ENCODE measurements at places on chromosomes 3 and 15.

- no peak for DNase-seq
These were observed 91.0 kb downstream of the XXYLT1 start for GRCh38 chr3:195179776-195180489.

DNA sequence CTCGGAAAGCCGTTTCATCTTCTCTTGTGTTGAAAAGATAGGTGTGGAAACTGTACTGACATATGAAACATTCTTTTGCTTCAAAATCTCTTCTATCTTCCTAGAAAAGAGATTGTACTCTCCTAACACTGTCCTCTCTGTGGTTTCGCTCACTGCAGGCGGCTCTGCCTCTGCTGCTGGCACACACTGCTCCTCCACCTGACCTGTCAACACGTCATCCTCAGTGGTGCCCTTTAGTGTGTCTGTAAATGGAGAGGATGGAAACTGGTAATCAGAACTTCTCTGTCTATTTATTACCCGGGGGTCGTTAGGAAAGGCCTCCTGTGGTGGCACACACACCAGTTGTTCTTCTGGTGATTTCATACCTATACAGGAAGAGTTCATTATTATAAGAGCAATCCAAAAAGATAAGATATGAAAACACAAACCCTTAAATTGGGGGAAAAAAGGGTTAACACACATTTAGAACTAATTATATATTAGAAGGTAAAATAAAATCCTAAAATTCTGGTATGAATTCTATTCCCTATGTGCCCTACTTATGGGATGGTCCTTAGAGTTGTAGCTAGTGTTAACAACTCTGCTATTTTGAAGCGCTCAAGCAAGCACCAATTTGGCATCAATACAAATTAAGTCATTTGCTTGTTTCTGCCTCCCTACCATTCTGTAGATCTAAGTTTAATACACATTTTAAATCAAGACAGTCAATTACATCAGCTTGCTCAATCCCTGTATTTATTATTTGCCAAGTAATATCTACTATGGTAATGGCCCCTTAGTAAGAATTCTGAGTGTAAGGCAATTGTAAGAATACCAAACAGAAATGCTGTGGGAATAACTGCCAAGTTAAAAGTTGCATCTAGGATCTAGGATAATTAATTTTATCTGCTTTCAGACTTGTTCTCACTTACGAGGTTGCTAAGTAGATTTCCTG, 49.2 kb downstream of the TASOR start:
- DNase-seq: no peak

DNA sequence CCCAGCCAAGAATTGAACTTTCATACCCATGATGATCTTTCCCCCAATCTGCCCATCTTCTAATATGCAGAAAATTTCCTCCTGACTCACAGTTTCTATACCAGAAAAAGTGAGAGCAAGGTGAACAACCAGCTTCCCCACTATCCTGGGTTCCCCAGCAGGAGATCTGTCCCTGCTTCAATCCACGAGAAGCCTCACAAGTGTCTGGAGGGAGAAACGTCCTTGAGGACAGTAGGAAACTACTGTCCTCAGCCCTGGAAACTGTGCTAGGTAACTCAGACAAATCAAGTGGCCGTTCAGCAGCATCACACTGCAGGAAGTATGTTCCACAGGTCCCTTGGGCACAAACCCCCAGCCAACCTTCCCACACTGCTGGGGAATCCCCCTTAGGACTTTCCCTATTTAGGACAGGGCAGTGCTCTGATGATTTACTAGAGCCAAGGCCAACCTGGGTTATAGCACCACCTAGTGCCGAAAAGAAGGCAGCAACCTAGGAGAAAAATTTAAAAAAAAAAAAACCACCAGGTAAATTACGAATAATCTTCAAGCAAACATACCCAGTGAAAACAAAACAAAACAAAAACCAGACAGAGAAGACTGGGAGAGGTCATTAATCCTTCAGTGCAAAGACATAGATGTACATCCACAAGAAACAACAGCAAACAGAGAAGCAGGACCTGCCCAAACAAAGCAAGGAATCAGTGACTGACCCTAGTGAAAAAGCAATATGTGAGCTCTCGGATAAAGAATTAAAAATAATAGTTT, 36.0 kb downstream of the MORC1 start:
- DNase-seq: peak; percentile 53

GRCh38 chr3:105809208-105809888, 59.5 kb downstream of the CBLB start:
- no peak for DNase-seq

- DNase-seq: no peak
These were observed 53.5 kb upstream of the CCDC54 start for GRCh38 chr3:107323723-107324122.

GRCh38 chr15:72845981-72846383, 62.4 kb upstream of the ADPGK start:
- DNase-seq: no peak

DNA sequence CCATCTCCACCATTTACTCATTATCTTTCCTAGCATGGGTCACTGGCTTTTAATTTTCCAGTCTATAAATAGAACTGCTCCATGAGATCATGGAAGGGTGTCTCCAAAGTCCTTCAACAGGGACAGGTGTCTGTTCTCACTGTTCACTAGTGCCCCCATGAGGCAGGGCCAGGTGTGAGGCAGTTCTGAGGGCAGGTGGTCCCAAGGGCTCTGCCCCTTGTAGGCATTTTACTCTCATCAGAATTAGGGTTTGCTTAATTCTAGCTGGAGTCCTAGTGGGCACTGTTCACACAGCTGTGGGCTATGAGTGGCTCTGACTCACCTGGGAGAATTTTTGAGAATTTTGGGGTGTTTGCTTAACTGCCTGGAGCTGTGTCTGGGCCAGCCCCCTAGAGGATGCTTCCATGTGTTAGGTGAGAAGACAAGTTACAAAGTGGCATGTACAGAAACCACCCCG, 248.0 kb upstream of the LYSMD4 start:
- peak; percentile 45 for DNase-seq

GRCh38 chr15:38406436-38406835, 47.5 kb upstream of the FAM98B start:
- peak; percentile 13 for DNase-seq

- DNase-seq: peak; percentile 32
These were observed 30.6 kb upstream of the GPR160 start for GRCh38 chr3:170007031-170007663.

GRCh38 chr3:151093905-151094304, 8.4 kb downstream of the MED12L start:
- DNase-seq: no peak

DNA sequence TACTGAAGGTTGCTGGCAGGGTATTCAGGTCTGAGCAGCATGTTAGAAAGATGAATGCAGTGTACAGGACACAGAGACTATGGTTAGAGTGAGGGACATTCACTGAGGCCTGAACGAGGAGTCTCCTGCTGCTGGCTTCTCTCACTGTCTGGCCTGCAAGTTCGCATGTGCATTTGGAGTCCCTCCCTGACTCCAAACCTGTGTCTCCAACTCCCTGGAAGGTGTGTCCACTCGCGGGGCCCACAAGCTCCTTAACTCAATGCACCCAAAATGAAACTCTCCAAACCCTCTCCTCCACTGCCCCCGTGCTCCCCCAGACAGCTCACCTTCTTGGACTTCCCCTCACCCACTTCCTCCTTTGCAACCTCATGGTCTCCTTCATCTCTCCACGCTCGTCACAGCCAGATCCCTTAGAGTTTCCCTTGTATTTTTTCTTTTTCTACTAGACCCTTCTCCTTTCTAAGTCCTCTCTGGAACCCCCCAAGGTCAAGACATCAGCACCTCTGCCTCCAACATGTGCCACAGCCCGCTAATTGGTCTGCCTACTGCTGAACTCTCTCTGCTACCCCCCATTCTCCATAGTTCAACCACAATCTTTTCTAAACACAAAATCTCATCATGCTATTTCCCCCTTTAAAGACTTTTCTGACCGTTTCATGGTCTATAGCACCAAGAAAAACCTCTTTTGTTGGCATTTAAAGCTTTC, 58.3 kb downstream of the HES1 start:
- no peak for DNase-seq

- DNase-seq: peak; percentile 40
These were observed 162.9 kb upstream of the PDZRN3 start for GRCh38 chr3:73787620-73788019.

DNA sequence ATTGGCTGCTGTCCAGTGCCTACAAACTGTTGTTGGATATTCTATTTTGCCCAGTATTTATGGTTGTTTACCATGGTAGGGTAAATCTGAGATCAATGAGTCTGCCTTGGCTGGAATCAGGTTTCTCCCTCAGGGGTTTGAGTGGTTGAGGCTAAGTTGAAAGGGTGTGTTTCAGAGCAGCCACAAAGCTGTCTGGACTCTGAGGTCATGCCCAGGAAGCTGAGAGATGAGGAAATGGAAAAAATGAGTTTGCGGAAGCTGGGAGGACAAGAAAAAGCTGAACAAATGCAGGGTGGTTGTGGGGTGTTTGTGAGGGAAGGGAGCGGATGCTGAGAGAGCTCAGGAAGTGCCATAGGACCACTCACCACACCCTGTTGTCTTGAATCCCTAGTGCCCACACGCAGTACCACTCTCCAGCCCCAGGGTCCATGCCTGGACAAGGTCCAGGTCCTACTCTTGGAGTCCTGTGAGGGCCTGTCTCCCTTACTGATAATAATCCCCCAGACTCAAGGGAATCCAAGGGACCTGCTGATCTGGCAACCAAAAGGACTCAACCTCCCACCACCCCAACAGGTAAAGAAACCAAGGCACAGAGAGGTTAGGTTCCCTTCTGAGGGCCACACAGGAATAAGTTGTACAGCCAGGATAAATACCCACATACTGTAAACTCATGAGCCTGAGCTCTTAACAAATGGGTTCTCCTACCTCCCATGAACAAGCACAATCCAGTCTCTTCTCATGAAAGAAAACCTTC, 81.6 kb downstream of the PPCDC start:
- DNase-seq: peak; percentile 99

- DNase-seq: no peak
These were observed 98.0 kb downstream of the ATP10A start for GRCh38 chr15:25764980-25765735.

- no peak for DNase-seq
These were observed 563.2 kb downstream of the GBE1 start for GRCh38 chr3:81198216-81198615.

DNA sequence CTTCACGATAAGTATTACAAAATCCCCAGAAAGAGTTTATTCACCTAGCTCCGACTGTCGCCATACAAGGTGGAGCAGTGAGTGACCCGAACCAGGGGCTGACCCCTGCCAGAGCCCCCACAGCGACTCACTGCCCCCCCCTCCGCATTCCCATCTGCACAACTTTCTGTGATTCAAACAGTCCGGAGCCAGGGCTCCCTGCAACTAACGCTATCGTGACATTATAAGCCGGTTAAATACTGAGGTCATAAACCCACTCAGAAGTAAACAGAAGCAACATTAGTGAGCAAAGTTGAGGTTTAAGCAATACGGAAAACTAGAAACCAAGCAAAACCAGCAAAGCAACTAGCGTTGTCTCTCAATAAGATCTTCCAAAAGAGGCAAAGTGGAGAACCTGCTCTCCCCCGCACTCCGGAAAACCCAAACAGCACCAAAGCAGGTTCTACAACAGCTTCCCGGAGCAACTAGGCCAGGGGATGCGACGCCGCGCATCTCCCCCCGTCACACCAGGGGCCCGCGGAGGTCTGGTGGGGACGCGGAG, 642 bp downstream of the SCAP start:
- DNase-seq: peak; percentile 34

- no peak for DNase-seq
These were observed 54.3 kb downstream of the LMCD1 start for GRCh38 chr3:8555725-8556472.

- DNase-seq: peak; percentile 18
These were observed 477.7 kb downstream of the ZBBX start for GRCh38 chr3:166902374-166902773.

DNA sequence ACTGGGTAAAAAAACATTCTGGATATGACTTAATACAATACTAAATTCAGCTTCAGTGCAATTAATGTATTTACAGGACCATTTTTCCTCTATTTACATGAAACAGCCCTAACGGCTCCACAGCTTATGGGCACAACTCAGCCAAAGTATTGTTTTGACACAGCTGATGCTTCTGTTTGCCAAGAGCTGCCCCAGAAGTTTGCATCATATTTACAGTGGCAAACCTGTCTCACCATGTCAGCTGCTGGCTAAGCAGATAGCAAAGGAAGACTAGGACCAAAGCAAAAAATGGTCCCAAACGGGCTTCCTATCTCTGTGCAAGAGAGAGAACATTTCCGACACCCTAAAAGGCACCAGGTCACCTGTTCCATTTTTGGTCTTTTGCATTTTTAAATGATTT, 94.5 kb downstream of the ADAMTS9 start:
- no peak for DNase-seq

- peak; percentile 21 for DNase-seq
These were observed 2.0 kb upstream of the RPUSD2 start for GRCh38 chr15:40567111-40567510.

GRCh38 chr15:74383286-74383685, 15.8 kb upstream of the CYP11A1 start:
- DNase-seq: no peak

DNA sequence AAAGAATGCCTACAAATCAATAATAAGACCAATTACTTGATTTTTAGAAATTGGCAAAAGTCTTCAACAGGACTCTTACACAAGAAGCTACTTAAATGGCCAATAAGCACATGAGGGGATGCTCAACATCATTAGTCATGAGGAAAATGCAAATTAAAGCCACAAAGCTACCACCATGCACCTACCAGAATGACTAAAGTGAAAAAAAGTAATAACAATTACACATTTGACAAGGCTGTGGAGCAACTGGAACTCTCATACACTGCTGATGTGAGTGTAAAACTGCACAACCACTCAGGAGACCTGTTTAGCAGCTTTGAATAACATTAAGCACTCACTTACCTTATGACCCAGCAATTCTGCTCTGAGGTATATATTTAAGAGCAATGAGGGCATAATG, 68.4 kb downstream of the PPCDC start:
- DNase-seq: peak; percentile 63

- no peak for DNase-seq
These were observed 298.3 kb upstream of the TBL1XR1 start for GRCh38 chr3:177495566-177495965.

DNA sequence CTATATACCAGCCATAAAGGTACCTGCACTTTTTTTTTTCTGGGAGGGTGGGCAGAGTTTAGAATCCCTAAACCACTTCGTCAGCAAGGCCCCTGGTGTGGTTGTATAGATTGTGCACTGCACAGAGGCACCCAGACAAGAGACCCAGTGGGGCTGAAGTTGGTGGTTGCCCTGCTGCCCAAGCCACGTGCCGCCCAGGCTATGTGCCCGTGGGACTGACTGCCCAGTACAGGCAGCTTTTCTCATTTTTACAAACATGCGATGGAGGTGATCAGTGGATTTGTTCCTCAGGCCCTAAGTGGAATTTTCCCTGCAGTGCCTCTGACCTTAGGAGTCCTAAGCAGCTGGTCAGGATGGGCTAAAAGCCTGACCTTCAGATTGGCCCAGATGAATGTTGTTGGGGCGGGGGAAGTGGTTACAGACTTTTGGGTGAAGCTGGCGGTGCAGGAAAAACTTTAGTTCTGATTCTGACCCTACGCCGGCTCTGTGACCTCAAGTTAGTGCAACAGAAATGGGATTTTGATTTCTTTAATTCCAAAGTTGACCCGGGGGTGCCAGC, 34.9 kb upstream of the LIMD1 start:
- DNase-seq: no peak

- DNase-seq: no peak
These were observed 313.7 kb downstream of the VPS13C start for GRCh38 chr15:61746589-61746988.
